Stimulated activated CD8-positive, alpha-beta memory T cell treated with anti-CD3 and anti-CD28 coated beads, Interleukin-4, amount 100 ng/mL, for 1 hour (primary cell): ENCODE measurements at places on chromosomes 6 and 20.

DNA sequence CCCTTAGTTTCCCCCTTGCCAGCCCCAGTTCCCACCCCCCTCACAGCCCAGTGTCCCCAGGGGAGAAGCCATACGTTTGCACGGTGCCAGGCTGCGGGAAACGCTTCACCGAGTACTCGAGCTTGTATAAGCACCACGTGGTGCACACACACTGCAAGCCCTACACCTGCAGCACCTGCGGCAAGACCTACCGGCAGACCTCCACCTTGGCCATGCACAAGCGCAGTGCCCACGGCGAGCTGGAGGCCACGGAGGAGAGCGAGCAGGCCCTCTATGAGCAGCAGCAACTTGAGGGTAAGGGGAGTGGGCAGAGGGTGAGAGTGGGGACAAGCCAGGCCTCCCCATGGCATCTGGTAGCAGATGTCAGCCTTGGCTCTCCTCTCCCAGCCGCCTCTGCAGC lies 5.1 kb upstream of the DEF6 start:
- DNase-seq, result no peak

DNA sequence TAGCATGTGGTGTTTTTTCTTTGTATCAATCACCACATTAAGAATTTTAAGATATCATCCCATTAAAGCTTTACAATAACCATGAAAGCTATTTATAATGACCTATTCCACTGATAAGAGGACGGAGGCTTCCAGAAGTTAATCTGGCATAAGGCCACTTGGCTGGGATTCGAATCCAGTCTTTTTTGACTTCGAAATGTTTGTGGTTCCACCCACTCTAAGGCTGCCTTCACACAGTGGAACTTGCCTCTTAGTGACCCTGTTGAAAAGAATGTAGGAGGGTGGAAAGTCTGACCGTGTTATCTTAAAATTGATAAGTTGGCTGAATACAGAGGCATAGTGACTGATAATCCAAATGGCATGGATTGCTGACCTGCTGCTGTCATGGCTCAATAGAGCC lies 959.7 kb downstream of the KIF16B start:
- DNase-seq, result no peak

GRCh38 chr6:156943166-156943565 lies 166.0 kb downstream of the ARID1B start:
- no peak for DNase-seq

GRCh38 chr6:25486550-25486949 lies 165.5 kb upstream of the SCGN start:
- no peak for DNase-seq

DNA sequence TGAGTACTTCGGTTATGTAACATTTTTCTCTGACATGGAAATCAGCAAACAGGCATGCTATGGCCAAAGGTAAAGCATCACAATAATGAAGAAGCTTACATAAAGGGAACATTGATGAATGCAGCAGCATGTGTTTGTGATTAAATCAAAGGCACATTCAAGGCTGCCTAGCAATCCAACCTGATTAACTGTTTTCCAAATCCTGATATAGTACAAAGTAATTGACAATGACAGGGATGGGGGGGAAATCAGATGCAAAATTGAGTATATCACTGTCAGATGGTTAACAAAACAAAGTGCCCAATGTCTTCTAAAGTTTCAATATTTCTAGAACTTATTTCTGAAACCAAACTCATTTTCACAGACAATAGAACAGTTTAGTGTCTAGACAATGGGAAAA lies 39.2 kb upstream of the B3GAT2 start:
- no peak for DNase-seq

DNA sequence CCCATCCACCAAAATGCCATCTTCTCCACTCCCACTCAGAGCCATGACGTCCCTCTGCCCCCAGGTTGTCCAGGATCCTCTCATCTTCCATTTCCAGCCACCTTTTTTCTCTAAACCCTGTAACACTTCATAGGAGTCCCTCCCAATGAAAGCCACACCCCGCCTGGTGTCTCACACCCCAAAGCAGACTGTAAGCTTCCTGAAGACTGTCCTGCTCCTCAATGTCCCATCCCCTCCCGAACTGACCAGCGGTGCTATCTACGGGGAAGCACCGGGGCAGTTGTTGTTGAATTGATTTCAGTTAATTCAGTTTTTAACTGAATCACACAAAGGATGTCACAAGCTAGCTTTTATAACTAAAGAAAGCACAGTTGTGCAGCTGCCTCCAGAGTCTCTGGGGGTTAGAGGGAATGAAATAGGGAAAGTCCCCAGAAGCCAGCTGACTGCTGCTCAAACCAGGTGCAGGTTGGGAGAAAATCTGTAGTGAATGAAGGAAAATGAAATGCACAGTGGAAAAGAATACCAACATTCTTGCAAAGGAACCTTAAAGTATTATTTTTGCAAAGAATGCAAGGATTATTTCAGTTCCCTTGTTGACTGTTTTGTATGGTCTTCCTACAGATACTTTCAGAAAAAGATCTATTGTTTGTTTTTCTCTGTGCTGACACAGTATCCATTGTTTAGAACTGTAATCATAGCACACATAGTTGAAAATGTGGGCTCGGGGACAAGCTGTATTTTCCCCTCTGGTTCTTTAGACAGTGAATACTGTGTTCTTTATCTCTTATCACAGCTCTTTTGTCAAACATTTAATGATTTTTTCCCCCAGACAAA lies 222.6 kb upstream of the QKI start:
- no peak for DNase-seq

DNA sequence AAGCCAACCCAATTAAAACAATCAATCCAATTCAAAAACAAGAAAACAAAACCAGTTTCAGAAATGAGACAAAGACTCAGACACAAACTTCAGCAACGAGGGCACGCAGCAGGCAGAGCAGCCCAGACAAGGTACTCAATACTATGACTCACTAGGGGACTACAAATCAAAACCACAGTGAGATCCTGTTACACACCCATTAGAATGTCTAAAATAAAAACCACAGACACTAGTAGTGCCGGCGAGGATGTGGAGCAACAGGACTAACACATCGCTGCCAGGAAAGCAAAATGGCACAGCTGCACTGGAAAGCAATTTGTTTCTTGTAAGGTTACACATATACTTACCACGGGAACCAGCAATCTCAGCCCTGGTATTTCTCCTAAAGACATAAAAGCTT lies 28.4 kb upstream of the MAS1L start:
- DNase-seq, result no peak

DNA sequence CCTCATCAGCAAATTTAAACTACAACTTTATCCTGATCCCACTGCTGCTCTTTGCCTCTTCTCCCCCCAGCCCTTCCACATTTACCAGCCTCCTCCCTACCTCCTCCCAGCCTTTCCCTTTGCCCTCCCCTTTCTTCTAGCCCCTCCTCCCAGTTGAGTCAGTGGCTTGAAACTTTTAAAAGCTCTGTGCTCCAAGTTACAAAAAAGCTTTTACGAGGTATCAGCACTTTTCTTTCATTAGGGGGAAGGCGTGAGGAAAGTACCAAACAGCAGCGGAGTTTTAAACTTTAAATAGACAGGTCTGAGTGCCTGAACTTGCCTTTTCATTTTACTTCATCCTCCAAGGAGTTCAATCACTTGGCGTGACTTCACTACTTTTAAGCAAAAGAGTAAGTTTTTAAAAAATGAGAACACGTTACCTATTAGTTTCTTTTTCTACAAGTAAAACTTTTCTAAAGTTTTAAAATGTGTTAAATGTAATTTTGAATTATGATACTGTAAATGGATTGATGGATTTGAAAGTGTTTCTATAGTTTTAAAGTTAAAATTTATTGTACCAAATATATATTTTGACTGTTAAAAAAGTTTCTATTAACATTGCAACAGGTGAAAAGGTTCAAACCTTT lies at the start of gene GJA1:
Gene GJA1 (plus strand): TSS at position 203 of the 626 bp plus-strand sequence. CDS start 11,202 bp downstream, outside the sequence.
- DNase-seq, result no peak

GRCh38 chr6:122754191-122754731 lies 25.3 kb upstream of the FABP7 start:
- no peak for DNase-seq

- DNase-seq, result no peak
These were observed 19.6 kb downstream of the RTN4IP1 start for GRCh38 chr6:106609699-106610098.

DNA sequence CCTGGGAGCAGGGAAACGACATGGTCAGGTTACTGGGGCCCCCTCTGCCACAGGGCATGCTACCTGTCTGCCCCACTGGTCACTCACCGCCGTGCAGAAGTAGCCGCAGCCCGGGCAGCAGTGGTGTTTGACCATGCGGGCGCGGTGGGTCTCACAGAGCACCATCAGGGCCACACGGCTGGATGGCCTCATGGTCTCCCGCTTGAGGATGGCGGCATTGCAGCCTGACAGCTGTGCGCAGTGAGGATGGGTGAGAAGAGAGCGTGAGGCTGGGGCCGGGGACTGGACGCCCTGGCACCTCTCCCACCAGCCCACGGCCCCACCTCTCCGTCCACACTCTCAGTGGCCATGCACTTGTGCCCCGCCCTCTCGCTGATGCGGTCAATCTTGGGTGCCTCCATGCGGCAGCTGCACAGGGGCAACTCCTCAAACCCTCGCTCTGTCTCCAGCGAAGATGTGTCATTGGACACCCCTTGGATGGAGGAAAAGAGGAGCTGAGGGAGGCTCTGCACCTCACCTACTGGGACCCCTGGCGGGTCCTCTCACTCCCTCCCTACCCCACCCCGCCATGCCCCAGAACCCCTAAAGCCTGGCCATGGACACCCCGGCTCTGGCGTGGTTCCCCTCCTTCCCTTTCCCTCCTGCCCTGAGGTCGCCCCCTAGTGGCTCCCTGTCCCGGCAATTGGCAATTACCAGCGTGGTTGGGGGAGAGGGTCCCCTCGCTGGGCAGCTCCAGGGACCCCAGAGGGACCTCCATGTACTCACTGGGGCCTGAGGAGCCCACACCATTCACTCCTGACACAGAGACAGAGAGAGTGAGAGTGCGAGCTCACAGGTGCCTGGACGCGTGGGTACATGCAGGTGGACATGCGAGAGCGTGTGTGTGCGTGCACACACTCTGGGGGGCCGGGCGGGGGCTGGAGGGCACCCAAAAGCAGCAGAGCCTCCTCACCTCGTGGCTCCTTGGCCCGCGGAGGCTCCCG lies 8.9 kb downstream of the EHMT2 start:
- DNase-seq, result no peak

DNA sequence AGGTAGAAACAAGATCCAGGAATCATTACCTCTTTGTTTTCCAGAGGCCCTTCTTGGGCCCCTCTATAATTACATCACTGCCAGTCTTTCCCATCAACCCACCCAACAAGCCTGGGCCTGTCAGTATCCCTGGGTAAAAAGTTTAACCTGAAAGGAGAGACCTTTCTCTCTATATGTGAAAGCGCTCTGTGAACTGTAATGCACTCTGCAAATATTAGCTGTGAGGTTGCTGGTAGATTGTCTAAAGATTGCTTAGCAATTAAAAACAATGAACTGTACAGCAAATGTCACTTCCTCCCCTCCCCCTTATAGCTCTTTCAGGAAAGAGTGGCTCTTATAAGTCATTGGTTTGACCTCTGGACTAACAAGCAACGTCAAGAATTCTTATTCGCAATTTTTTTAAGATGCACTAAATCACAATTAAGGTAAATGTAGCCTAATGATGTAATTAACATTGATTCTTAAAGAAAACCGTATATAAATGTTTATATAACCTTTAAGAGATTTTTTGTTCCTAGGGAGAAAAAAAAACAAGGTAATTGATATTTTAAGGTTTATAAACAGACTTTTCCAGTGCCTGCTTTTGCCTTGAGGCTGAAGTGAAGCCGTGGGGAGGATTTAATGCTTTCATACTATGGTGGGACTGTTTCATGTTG lies 18.4 kb downstream of the ECT2L start:
- no peak for DNase-seq

DNA sequence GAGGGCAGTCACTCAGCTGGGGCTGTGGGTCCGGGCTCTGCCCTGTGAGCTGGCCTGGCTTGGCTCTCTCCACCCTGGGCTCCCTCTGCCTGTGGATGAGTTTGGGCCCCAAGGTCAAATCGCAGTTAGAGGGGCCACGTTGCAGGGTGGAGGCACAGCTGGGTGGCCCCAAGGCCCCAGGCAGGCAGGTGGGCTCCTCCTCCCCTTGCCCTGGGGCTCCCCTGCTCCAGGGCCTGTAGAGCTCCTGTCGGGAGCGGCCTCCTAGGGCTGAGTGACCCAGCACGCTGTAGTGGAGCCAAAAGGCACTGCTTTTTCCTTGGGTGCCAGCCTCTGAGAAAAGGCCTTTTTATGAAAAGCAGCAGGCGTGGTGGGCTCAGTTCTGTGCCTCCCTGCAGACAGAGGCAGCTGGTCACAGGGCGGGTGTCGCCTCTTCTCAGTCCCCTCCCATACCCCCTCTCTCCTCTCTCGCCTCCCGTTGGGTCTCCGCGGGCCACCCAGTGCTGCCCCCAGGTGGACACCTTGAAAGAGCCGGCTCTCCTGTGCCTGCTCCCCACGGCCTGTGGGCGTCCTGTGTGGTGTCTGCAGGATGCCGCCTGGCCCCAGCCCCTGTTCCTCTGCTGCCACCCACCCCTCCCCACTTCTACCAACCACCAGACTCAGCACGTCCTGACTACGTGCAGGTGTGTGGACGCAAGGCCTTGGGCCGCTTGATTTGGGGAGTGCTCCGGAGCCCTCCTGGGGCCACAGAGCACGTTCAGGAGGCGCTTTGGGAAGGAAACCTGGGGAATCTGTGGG lies 13.2 kb downstream of the SS18L1 start:
- no peak for DNase-seq

GRCh38 chr6:131197716-131198115 lies 62.4 kb downstream of the AKAP7 start:
- no peak for DNase-seq

- no peak for DNase-seq
These were observed 272.3 kb downstream of the TENT5A start for GRCh38 chr6:81480139-81480538.

GRCh38 chr6:105153676-105154075 lies 26.1 kb downstream of the POPDC3 start:
- no peak for DNase-seq

GRCh38 chr6:1424306-1424927 lies 35.0 kb downstream of the FOXF2 start:
- DNase-seq, result no peak

GRCh38 chr6:33427585-33428223 lies 7.8 kb downstream of the SYNGAP1 start:
- no peak for DNase-seq

DNA sequence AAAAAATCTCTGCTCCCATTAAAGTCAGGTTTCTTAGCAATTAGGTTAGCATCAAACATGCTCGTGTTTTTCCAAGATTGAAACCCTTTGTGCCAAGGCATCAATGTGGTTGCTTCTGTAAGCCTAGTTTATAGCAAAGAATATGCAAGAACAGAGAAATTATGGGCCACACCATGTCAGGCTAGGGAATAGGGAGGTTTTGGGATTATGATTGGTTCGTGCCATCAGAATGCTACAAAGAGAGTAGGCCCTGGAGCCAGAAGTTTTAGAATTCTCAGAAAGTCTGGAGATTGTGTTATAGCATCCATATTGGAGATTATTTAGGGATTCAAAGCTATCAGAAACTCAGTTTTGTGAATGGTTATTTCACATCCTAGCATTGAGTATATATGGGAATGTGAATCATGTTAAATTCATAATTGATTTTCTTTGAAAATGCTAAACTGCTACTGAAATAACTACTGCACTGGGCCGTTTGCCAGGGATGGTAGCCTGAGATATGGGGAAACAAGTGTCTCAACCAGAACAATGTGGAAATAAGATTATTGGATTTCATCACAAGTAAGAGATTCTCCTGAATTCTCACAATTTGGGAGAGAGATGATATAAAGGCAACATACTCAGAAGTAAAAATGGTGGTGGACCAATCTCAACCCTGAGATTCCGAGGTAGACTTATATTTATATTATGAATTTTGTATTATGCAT lies 45.3 kb downstream of the ZNF292 start:
- no peak for DNase-seq

- no peak for DNase-seq
These were observed 83.0 kb downstream of the CENPW start for GRCh38 chr6:126422912-126423311.
